WTC11 (cell line): ENCODE measurements at places on chromosomes 11 and 22. TPM values are rescaled to one million over a fixed set of nuclear protein-coding genes. Genes with fewer than 3 reads are reported as not detected.

DNA sequence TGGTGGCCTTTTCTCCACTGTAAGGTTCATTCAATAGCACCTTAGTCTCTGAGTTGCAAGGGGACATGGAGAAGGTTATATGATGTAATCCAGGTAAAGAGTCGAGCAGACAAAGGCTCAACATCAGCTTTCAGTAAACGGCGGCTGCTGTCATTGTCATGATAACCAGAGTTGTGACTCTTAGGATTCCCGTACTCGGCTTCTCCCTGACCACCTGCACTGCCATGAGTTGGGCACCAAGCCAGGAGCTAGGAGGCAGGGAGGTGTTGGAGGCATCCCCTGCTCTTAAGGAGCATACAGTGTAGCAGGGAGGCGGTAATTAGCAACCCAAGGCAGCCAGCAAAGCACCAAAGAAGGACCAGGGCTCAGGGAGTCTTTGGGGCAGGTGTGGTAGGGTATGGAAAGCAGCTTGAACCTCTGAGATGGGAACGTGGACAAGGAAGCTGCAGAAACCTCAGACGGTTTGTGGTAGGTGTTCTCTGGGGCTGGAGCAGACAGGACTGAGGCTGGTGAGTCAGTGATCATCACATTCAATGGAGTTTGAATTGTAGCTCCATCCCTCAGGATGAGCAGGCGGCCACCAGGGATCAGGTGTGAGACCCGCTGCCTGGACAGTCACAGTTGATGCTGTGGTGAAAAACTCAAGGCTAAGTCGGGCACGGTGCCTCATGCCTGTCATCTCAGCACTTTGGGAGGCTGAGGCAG is 31.7 kb downstream of the LIF start:
- H3K27ac ChIP-seq, result no peak overlapping the region
- peaks cover 20% of the 10 kb centered on the region for H3K4me1 ChIP-seq
- H3K4me3 ChIP-seq, result no peak overlapping the region
- DNase-seq, result no peak
- H3K27me3 ChIP-seq, result peaks cover 3% of the 10 kb centered on the region; the same call in 1 of the 2 replicates
- no peaks in the 10 kb centered on the region for H3K36me3 ChIP-seq

- H3K27ac ChIP-seq, result peak within 1 kb of the TSS; percentile 99
- no peaks in the 10 kb centered on the region for H3K27me3 ChIP-seq
- peak within 1 kb of the TSS; percentile 98 for H3K4me3 ChIP-seq
- H3K4me1 ChIP-seq, result peaks cover 40% of the 10 kb centered on the region
- H3K36me3 ChIP-seq, result peaks cover 21% of the 10 kb centered on the region
Observed at GRCh38 chr22:41092023-41092817, at the start of gene EP300. EP300 (plus strand) TSS chr22:41092592; CDS start chr22:41093005, 413 bp downstream.

GRCh38 chr11:19910931-19911330 is 198.3 kb downstream of the NAV2 start:
- H3K4me3 ChIP-seq, result no peak overlapping the region
- H3K4me1 ChIP-seq, result peaks cover 44% of the 10 kb centered on the region
- peaks cover 4% of the 10 kb centered on the region for H3K36me3 ChIP-seq
- peak overlapping the region; percentile 36; the same call in 1 of the 2 replicates for H3K27ac ChIP-seq
- DNase-seq, result no peak

DNA sequence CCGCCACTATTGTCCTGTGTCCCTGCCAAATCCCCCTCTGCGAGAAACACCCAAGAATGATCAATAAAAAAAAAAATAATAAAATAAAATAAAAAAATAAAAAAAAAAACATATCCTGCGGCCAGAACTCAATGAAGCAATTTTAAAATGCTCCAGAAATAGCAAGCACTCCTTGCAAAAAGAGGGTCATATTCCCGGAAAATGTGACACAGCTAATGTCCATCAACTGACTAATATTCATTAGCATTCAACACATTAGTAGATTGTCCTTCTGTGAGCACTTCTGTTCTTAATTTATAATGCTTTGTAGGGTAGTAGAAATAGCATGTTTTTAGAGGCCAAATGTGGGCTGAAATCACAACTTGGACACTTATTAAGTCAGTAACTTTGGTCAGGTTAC is 252.3 kb upstream of the SESN3 start:
- H3K27me3 ChIP-seq, result peaks cover 10% of the 10 kb centered on the region
- H3K27ac ChIP-seq, result no peak overlapping the region
- peaks cover 13% of the 10 kb centered on the region for H3K4me1 ChIP-seq
- no peak overlapping the region for H3K4me3 ChIP-seq
- H3K36me3 ChIP-seq, result peaks cover 9% of the 10 kb centered on the region
- no peak for DNase-seq

DNA sequence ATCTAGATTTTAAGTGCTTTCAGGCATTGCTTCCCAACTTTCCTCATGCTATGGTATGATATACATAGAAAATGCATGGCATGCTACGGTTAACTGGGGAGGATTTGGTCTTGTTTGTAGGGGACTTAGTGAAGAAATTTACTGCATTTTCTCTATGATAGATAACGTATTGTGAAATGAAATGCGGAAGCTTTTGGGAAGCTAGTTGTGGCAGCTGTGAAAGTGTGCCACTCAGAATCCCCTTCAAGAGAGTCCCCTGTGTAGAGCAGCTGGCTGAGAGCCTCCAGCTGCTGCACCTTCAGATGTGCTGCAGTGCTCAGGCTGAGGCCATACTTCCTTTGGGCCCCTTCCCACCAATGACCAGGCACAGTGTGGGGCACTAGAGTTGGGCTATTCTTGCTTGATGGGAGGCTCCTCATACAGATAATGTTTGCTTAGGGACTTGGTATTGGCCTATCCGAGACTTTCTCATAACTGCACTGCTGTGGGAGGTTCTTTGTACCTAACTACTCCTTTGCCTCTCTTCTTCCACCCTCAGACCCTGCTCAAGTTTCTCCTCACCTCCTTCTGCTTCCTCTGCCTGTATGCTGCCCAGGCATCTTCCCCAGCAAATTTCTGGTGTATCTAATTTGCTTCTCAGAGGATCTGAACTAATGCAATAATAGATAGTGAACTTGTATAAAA is 67.3 kb downstream of the HIPK3 start:
- DNase-seq, result no peak
- no peaks in the 10 kb centered on the region for H3K27me3 ChIP-seq
- H3K27ac ChIP-seq, result no peak overlapping the region
- H3K36me3 ChIP-seq, result no peaks in the 10 kb centered on the region

DNA sequence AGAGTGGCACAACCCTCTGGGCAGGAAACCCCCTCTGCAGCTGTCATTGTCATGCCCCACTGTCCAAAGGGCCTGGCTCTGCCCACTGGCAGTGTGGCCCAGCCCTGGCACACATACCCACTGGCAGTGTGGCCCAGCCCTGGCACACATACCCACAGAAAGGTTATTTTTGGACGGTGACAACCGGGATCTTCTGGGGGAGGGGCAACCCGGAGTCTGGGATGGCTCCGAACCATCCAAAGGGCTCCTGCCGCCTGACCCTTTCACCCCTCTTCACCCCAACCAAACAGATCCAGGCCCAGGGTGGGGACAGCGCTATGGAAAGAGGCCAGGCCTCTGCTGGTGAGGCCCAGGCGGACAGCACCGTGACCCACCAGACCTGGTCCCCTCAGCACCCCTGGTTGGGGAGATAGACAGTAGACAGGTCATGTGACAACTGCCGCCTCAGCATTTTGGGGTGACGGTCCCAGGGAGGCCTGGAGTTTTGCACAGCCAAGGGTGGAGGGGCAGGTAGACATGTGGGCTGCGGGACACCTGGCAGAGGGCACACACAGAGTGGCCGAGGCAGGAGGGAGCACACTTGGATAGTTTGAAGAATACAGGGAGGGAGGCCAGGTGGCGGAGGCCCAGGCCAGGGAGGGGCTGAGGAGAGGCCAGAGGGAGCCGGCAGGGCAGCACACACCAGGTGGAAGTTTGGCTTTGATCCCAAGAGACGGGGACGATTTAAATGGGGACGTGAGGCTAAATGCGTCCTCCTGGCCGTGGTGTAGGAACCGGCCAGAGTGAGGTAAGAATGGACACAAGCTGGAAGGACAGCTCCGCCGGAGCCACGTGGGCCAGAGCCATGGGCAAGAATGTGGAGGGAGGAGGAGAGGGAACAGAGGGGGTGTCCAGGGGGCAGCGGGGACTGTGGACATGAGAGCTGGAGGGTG is 2.9 kb downstream of the MAPK12 start:
- H3K4me3 ChIP-seq, result no peak overlapping the region
- peaks cover 8% of the 10 kb centered on the region for H3K4me1 ChIP-seq
- H3K36me3 ChIP-seq, result no peaks in the 10 kb centered on the region
- peaks cover 9% of the 10 kb centered on the region for H3K27me3 ChIP-seq
- no peak overlapping the region for H3K27ac ChIP-seq

DNA sequence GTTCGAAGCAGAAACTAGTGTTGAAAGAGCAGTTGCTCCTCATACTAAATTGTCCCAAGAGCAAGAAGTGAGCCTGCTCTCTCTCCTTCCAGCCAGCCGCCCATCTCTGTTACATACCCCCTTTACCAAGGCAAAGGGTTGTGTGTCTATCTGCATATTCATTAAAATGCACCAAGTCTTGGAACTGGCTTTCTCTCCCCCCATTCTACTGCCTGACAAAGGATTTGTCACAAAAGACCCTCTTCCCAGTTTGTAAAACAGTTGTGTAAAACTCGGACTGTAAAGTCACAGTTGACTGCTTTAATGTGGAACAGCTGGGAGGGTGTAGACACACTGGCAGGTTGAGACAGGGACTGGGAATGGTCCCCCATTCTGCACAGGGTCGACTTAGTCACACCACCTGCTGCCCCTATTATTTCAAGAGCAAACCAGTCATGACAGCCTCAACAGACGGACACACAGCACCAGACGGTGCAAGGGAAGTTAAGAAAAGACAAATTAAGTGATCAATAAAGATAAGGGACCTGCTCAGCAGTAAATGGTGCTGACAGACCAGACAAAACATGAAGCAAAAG is 60.0 kb upstream of the HTATIP2 start:
- H3K27me3 ChIP-seq, result peaks cover 6% of the 10 kb centered on the region
- peaks cover 7% of the 10 kb centered on the region for H3K4me1 ChIP-seq
- H3K27ac ChIP-seq, result no peak overlapping the region; the same call in 1 of the 2 replicates
- DNase-seq, result no peak

GRCh38 chr11:134577751-134578395 is 165.8 kb upstream of the B3GAT1 start:
- H3K4me3 ChIP-seq, result no peak overlapping the region
- no peak overlapping the region for H3K27ac ChIP-seq
- no peaks in the 10 kb centered on the region for H3K27me3 ChIP-seq
- no peak for DNase-seq
- no peaks in the 10 kb centered on the region for H3K36me3 ChIP-seq

- H3K27me3 ChIP-seq, result peaks cover 3% of the 10 kb centered on the region; the same call in 1 of the 2 replicates
- no peak overlapping the region for H3K4me3 ChIP-seq
- no peaks in the 10 kb centered on the region for H3K4me1 ChIP-seq
Observed at GRCh38 chr11:39458481-39458880, 2001.0 kb downstream of the LRRC4C start.

- no peak for DNase-seq
- H3K27ac ChIP-seq, result no peak overlapping the region
Observed at GRCh38 chr11:102546923-102547471, 16.4 kb upstream of the MMP7 start.

DNA sequence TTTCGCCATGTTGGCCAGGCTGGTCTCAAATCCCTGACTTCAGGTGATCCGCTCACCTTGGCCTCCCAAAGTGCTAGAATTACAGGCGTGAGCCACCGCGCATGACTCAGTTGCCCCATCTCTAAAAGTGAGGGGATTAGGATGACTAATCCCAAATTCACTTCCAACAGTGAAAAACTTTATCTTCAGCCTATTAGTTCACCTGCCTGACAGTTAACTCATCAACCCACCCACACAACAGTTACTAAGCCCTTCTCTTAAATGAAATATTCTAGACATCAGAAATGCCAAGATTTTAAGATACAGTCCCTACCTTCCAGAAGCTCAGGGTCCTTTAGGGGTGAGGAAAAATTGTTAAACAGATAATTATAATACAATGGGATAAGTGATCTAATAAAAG is 2.0 kb upstream of the ANKRD42 start:
- H3K4me1 ChIP-seq, result peaks cover 16% of the 10 kb centered on the region
- no peak overlapping the region for H3K4me3 ChIP-seq
- no peak for DNase-seq
- H3K27ac ChIP-seq, result no peak overlapping the region

GRCh38 chr22:50475652-50476002 is 792 bp upstream of the SBF1 start:
- peak overlapping the region; percentile 59 for H3K4me3 ChIP-seq
- peaks cover 37% of the 10 kb centered on the region for H3K27me3 ChIP-seq
- H3K27ac ChIP-seq, result peak overlapping the region; percentile 76; the same call in 1 of the 2 replicates
- DNase-seq, result no peak

DNA sequence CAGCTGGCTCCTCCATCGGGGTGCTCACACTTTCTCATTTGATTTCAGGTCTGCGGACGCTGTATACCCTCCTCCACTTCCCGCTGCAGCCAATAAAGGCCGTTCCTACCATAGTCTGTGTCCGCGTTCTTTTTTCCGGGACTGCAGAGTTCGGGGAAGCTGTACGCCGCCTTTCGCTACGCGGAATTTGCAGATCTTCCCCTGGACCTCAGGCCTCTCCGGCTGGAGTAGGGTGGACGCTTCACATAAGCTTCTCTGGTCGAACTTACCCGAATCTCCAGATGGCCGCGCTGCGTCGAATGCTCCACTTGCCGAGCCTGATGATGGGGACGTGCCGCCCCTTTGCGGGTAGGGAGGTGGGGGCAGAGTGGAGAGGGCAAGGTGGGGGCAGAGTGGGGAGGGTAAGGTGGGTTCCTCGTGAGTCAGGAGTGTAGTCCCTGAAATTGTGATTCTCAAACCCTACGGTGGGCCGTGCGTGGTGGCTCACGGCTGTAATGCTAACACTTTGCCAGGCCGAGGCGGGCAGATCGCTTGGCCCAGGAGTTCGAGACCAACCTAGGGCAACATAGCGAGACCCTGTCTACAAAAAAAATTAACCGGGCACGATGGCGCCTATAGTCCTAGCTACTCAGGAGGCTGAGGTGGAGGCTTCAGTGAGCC is 617 bp downstream of the CSKMT start:
- no peaks in the 10 kb centered on the region for H3K27me3 ChIP-seq
- peak overlapping the region; percentile 97 for H3K4me3 ChIP-seq
- peaks cover 30% of the 10 kb centered on the region for H3K36me3 ChIP-seq
- peak overlapping the region; percentile 95 for H3K27ac ChIP-seq

- peak; percentile 25 for DNase-seq
- no peak overlapping the region; the same call in 1 of the 2 replicates for H3K27ac ChIP-seq
- H3K4me3 ChIP-seq, result no peak overlapping the region
- no peaks in the 10 kb centered on the region for H3K4me1 ChIP-seq
- H3K27me3 ChIP-seq, result peaks cover 34% of the 10 kb centered on the region
Observed at GRCh38 chr11:36540998-36541397, 26.8 kb upstream of the RAG1 start.

GRCh38 chr22:20590477-20591294 is 83.3 kb downstream of the MED15 start:
- H3K4me3 ChIP-seq, result no peak overlapping the region
- peaks cover 5% of the 10 kb centered on the region; the same call in 1 of the 2 replicates for H3K4me1 ChIP-seq
- H3K27ac ChIP-seq, result no peak overlapping the region

The SELENOM gene
- total RNA-seq, result 16.3 to 24.6 TPM (median 22.6 TPM) in 3 replicates

The DDTL gene
- total RNA-seq, result 3.6 to 5.8 TPM (median 3.6 TPM) in 3 replicates

The NXPE4 gene
- 0.11 TPM in 1 of 3 replicates, not detected in the others for total RNA-seq

The MCHR1 gene
- 0.57 to 1.0 TPM (median 0.69 TPM) in 3 replicates for total RNA-seq

The TEX12 gene
- not detected in 3 replicates for total RNA-seq

The ARRB1 gene
- total RNA-seq, result 81.0 to 90.1 TPM (median 82.9 TPM) in 3 replicates

The SAA2 gene
- 4.1 to 8.2 TPM (median 5.0 TPM) in 3 replicates for total RNA-seq

The MIOX gene
- 0.33 to 0.57 TPM (median 0.41 TPM) in 3 replicates for total RNA-seq

The USH1C gene
- 3.3 to 3.9 TPM (median 3.7 TPM) in 3 replicates for total RNA-seq

The ADAMTS8 gene
- 9.9 to 10.4 TPM (median 10.2 TPM) in 3 replicates for total RNA-seq

The C22orf15 gene
- total RNA-seq, result 2.7 to 3.6 TPM (median 3.5 TPM) in 3 replicates

The FSHB gene
- total RNA-seq, result not detected in 3 replicates
